ENCODE measurements at places on chromosomes 5 and 9. TPM values are rescaled to one million over a fixed set of nuclear protein-coding genes. Genes with fewer than 3 reads are reported as not detected.

GRCh38 chr5:120158211-120158610 lies 305.9 kb upstream of the PRR16 start:
- DNase-seq = no peak

DNA sequence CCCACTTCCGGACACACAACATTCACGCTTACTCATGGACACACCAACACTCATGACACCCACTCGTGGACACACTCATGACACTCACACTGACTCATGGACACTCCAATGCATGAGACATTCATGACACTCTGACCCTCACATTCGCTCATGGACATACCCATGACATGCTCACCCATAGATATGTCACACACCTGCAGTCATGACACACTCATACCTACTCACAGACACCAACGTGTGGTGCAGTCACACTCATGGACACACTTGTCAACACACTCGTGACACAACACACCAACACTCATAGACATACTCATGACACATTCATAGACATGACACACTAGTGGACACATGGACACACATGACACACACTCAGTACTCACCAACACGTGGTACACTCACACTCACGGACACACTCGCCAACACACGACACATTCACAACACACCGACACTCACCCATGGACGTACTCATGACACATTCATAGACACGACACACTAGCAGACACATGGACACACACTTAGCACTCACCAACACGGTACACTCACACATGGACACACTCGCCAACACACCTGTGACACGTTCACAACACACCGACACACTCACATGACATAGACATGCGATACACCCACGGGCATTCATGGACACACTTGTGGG lies 73.4 kb downstream of the PHF2 start:
- no peak for DNase-seq

GRCh38 chr5:181166812-181167733 lies 19.7 kb downstream of the OR2V2 start:
- DNase-seq = no peak

- DNase-seq = no peak
These were observed 63.7 kb downstream of the TJP2 start for GRCh38 chr9:69237702-69238295.

DNA sequence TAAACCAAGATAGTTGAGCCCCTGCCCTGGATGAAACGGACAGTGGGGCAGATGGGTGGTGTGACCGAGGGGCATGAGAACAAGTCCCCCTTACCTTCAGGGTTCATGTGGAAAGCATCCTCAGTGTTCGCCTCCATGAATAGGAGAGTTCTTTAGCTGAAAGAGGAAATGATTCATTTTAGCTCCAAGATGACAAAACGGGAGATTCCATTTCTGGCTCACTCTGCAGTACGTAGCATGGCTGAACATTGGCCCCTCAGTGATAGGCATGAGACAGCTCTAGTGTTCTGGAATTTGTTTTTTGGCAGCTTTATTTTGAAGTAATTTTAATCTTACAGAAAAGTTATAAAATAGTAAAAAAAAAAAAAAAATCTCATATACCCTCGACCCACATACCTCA lies 70.2 kb upstream of the AGXT2 start:
- DNase-seq = no peak

DNA sequence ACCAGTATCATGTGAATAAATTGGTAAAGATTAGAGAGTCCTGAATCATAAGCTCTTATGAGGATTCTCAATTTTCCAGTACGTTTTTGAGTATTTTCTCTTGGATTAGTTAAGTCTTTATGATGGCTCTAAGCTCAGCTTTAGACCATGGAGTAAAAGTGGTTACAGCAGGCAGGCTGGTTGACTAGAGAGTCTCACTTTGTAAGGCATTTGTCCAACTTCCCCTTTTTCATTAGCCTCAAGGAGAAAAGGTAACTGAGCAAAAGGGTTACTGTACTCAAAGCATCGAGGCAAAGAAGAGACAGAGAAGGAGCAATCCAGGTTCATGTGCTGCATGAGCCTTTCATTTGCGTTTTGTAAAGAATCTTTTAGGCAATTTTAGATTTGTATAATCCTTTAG lies 8.5 kb downstream of the NOP16 start:
- DNase-seq = no peak

DNA sequence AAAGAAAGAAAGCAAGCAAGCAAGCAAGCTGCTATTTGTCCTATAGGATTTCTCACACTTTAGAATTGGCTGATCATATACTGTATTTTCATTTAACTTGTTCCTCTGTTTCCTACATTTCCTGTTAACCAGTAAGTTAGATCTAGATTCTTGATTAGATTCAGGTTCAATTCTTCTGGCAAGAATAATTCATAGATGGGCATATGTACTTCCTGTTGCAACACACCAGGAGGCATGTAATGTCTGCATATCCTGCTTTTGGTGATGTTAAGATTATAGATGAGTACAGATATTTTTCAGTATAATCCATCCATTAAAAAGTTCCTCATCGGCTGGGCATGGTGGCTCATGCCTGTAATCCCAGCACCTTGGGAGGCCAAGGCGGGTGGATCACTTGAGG lies 10.8 kb upstream of the KIF27 start:
- DNase-seq = no peak

The GFI1B gene
- 0.52 TPM for polyA plus RNA-seq

The SPARC gene
- polyA plus RNA-seq = 1,957 TPM

The FOXD4L5 gene
- polyA plus RNA-seq = 0.27 TPM

Measured in left kidney (tissue), 8 donors.